Right lobe of liver (tissue), 6 donors: ENCODE measurements at places on chromosomes 2 and 18.

GRCh38 chr18:57427429-57428201 lies 7.6 kb upstream of the ONECUT2 start:
- peak; percentile 58 for DNase-seq

DNA sequence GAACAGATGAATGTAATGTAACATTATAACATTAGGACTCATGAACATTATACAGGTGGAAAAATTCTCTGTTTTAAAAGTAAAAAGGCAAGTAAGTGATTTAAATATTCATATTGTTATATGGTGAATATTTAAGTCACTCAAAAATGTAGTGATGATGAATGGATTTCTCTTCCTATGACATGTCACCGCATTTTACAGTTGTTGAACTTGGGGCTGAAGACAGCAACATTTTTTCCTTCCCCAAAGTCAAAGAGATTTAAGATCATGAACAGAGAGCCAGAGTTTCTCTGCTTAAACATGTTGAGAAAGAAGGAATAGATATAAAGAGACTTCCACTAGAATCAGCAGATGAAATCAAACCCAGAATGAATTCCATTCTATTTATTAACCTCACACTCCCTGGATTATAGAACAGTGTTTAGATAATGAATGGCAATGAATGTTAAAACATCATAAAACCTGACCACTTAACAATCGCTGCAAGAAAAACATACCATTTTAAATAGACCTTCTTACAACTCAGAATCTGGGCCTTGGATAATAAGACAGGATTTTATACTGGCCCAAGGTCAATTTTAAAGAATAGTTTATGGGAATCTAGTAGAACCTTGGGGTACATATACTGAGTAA lies 163.6 kb upstream of the SIX2 start:
- DNase-seq, result no peak

DNA sequence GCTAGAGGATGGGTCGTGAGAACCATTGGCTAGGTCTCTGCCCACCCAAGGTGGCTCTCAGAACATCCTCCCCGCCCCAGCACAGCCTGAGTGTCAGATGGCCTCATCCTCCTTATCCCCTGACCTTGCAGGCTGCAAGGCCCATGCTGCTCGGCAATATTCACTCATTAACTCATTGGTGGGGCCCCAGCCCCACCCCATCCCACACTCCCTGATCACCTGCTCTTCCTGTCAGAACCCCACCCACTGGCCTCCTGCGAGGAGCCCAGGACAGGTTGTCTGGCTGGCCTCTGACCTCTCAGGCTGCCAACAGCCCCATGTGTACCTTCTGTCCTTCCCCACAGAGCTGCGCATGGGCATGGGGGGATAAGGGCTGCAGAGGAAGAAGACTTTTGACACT lies 5.3 kb downstream of the ADCY3 start:
- DNase-seq, result no peak

DNA sequence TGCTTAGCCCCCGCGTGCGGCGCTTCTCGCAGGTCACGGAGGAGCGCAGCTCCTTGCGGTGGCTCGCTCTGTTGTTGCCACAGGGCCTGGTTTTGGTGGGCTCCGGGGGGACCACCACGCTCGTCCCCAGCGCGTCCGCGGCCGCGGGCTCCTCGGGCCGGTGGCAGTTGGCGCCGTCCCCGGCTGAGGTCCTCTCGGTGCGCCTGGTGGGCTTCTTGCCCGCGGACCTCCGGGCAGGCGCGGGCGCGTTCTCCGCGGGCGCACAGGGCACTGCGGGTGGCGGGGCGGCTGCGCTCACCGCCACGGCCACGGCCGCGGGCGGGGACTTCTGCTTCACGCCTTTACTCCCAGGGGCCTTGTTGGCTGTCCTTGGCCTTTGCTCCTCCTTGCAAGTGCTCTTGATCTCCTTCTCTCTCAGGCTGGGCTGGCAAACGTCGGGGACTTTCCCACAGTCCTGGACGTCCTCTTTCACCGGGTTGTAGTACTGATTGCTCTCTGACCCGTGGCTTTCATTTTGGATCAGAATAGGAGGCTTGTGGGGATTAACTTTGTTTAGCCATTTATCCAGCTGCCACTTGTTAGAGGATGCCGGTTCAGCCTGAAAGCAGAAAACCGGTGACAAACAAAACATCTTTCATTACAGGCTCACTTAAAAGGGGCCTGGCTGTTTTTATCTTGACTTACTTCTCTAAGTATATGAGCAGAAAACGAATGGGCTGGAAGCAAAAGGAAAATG lies 104.0 kb upstream of the REV1 start:
- DNase-seq, result no peak

DNA sequence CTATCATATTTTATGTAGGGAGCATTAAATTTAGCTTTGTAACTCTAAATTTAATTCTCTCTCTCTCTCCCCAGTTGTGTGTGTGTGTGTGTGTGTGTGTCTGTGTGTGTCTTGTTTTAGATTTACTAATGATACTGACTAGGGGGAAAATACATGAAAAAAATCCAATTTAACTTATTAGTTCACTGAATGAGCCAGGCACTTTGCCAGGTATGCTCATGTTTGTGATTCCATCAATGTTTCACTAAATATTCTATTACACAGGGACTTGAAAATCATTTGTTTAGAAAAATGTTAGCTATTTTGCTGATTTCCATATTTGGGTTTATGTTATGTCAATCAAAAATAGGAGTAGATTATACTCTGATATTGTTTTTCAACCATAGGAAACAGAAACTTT lies 203.7 kb upstream of the ZNF804A start:
- DNase-seq, result peak; percentile 25

DNA sequence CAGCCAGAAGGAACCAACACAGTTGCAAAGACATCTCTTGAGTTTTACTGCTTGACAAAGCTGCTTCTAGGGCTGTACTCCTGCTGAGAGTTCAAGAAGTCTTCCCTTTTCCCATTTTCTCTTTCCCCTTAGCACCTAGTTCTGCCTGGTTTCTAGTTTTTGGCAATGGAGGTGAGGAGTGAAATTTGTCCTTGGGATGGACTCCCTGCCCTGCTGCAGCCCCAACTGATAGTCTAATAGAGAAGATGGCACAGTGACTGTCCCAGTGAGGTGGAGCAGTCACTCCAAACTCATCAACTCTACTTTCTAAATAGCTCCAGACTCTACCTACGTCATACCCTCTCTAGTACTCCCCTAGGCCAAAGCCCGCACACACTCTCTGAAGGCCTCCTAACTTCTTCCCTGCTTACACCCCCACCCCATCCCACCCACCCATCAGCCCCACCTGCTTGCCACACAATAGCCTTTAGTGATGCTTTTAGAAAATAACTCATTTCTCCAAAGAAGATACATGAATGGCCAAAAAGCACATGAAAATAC lies 164.4 kb downstream of the DDX1 start:
- no peak for DNase-seq

GRCh38 chr2:47631792-47632398 lies 151.1 kb upstream of the MSH6 start:
- no peak for DNase-seq

DNA sequence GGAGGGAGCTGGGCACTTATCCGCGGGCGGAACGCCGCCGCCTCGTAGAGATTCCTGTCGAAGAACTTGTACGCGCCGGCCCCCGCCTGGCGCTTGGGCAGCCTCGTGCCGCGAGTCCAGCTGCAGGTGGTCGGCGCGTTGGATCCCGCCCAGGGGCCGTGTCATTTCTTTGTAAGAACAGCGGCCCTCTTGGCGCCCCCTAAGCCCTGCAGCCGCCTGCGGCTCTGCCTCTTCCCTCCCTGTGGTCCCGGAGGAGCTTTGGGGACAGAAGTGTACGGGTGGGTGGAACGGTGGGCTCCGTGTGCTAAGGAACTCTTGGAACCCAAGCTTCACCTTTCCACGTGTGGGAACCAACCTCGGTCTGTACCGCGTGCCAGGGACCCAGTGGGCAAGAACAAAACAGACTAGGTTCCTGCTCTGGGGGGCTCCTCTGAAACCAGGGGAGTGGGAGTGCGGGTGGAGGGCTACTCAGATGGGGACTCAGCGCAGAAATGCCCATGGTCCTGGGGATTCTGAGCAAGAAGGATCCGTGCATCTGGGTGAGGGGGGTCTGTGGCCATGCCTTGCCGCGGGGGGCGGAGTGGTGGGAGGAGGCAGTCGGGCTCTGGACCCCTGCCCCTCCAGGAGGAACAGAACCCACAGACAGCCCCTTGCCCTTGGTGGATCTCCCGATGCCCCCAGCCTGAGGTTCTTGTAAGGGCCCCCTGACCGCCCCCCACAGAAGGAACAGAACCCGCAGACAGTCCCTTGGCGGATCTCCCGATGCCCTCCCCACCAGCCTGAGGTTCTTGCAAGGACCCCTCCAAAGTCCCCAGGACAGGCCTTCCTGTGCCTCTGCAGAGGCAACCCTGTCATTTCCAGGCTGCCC lies 1.5 kb downstream of the GPC1 start:
- DNase-seq, result no peak

DNA sequence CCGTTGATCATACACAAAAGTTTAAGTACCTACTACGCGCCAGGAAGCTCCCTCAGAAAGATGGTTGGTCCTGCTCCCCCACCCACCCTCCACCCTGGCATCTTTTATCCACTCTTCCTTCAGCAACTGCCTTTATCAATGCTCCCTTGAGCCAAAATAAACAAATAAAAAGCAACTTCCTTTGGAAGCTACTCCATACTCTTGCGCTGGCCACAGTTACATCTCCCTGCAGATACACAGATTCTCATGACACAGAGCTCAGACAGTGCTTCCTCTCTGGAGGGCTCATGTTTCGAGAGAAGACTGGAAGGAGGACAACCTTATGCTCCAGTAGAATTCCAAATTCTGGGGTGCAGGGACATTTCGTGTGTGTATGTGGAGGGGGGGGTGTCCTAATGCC lies 3.8 kb upstream of the STEAP3 start:
- DNase-seq, result no peak

- no peak for DNase-seq
Observed at GRCh38 chr2:38116762-38117161, 40.8 kb upstream of the CYP1B1 start.

DNA sequence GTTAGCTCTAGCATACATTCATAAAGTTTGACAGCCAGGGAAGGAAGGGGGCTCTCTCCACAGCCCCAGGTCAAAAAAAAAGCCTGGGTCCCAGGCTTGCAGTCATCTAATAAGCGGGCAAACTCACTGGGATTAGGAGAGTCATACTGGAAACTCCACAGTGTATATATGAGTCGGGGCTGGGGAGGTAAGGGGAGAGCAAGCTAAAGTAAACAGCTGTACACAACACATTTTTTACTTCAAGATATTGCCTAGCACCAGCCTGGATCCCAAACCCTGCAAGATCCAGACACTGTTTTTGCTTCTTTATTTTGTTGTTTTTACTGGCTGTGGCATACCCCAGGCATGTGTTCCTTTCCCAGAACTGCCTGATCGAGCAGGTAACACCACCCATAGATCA lies 291.3 kb upstream of the TANK start:
- DNase-seq, result no peak

GRCh38 chr2:176136374-176137251 lies 7.1 kb downstream of the HOXD8 start:
- DNase-seq, result no peak

GRCh38 chr2:196836440-196836839 lies 27.3 kb upstream of the C2orf66 start:
- DNase-seq, result no peak

- no peak for DNase-seq
Observed at GRCh38 chr2:211802666-211803065, 735.9 kb downstream of the ERBB4 start.
